ENCODE measurements at places on chromosomes 7 and 10. TPM values are rescaled to one million over a fixed set of nuclear protein-coding genes. Genes with fewer than 3 reads are reported as not detected.

VSTM4 gene
- 18.7 TPM for total RNA-seq

PI4K2A gene
- total RNA-seq: 29.7 TPM

GAD2 gene
- total RNA-seq: not detected

IFIT2 gene
- total RNA-seq: 64.8 TPM

PKD1L1 gene
- 0.59 TPM for total RNA-seq

GNAI1 gene
- 32.1 TPM for total RNA-seq

GPR26 gene
- total RNA-seq: not detected

SLC29A4 gene
- 2.7 TPM for total RNA-seq

TACC2 gene
- 141 TPM for total RNA-seq

HABP2 gene
- 0.77 TPM for total RNA-seq

Measured in lower lobe of right lung (tissue), 2 donors.